Left ventricle myocardium inferior (tissue), 1 donor: ENCODE measurements at places on chromosomes 1 and 21.

- no peak for DNase-seq
Observed at GRCh38 chr1:236913371-236914037, 90.7 kb downstream of the MT1HL1 start.

DNA sequence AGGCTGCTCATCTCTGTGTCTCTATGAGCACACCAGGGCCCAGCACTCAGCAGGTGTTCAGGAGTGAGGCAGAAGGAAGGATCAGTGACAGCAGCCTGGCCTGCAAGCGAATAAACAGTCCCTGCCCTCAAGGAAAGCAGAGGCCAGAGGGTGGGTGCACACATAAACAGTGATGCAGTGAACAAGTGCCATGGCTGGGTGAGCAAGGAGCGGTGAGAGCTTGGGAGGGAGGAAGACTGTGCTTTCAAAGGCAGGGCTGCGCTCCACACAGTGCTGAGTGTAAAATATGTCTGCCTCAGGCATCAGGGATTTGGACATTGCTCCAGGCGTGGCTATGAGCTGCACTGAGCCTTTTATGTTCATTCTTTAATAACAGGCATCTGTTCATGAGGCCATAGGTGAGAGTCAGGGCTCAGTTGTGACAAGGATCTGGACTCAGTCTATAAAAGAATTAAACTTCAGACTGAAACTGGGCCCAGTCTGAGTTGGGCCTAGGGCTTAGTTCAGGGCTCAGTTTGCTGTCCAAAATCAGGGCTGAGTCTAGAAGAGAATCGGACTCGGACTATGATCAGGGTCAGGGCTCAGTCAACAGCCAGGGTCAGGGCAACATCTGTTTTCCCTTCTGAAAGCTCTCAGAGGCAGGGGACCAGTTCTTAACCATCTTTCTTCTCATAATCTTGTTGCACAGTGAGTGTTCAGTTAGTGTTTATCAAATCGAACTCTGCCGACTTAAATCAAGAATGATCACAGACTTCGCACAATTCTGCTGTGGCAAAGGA is 213.7 kb downstream of the FOXD2 start:
- no peak for DNase-seq

DNA sequence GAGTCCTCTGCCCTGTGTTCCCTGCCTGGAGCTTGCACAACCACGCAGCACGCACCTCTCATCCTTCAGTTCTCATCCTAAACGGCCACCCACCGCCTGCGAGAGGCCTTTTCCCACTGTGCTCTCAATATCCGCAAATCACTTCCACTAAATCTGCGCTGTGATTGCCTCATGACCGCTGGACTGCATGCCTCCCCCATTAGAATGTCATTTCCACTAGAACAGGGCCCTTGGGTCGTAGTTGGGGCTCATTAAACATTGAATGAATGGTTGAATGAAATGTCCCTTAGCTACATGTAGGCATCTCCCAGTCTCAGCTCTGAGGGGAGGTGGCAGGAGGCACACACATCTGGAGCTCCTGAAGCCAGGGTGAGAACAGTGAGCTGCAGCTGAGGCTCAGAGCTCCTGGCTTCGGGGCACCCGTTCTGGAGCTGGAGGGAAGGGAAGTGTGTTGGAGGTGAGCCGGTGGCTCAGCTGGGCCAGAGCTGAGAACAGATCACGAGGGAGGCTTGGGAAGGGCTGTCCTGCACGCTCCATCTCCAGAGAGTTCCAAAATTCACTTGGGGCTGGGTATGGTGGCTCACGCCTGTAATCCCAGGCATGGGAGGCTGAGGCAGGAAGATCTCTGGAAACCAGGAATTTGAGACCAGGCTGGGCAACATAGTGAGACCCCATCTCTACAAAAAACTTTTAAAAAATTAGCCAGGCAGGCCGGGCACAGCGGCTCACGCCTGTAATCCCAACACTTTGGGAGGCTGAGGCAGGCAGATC is 30.4 kb downstream of the TMEM201 start:
- no peak for DNase-seq

DNA sequence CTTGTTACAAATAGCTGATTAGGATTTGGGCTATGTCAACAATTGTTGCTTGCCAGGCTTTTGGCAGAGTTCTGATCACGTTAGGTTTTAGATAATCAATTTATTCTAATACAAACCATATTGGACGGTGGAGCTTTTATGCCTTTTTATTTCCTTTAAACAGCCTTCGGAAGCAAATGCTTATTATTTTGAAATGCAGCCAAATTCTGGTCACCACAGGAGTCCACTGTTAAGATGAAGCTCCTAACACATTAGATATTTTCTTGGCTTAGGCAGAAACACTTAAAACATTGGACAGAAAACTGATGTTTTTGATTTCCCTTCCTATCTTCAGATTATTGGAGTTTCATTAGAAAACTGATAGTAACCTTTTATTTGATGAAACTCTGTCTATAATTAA is 82.9 kb downstream of the CENPF start:
- no peak for DNase-seq

DNA sequence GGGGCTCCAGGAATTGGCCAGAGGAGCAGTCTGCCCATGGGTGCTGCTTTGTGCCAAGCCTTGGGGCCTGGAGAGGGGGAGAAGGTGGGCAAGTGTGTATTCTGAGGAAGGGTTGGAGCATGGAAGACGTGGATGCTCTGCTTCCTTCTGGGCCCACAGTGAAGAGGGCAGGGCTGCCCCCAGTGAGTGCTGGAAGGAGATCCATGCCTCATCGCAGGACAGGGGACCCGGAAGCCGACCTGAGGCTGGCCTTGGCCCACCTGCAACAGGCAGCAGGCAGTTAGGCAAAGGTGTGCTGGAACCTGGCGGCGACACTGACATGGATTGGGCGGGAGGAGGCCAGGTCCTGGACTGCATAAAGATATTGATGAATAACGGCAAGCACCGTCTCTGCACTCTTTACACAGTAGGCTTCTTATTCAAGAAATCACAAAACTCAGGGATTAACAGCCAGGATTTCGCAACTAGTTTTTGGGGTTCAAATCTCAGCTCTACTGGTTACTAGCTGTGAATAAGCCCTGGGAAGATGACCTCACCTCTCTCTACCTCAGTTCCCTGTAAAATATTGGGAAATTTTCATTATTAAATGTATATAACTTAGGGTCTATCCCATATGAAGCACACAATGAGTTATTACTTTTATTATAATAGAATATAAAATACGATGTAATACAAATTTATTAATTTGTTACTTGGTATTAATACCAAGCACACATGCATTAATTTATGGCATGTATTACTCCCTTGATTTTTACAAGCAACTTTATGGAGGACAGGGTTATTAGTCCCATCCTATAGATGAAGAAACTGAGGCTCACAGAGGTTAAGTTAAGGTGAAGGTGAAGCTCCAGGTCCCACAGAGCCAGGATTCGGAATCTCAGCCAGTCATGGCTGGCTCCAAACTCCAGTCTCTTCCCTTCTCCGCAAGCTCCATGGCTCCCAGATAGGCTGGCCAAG is 62.3 kb downstream of the DHRS3 start:
- peak; percentile 13 for DNase-seq

- DNase-seq: no peak
Observed at GRCh38 chr1:226798427-226799411, 59.6 kb upstream of the ITPKB start.

GRCh38 chr1:15583016-15583706 is 1.7 kb downstream of the AGMAT start:
- DNase-seq: no peak

DNA sequence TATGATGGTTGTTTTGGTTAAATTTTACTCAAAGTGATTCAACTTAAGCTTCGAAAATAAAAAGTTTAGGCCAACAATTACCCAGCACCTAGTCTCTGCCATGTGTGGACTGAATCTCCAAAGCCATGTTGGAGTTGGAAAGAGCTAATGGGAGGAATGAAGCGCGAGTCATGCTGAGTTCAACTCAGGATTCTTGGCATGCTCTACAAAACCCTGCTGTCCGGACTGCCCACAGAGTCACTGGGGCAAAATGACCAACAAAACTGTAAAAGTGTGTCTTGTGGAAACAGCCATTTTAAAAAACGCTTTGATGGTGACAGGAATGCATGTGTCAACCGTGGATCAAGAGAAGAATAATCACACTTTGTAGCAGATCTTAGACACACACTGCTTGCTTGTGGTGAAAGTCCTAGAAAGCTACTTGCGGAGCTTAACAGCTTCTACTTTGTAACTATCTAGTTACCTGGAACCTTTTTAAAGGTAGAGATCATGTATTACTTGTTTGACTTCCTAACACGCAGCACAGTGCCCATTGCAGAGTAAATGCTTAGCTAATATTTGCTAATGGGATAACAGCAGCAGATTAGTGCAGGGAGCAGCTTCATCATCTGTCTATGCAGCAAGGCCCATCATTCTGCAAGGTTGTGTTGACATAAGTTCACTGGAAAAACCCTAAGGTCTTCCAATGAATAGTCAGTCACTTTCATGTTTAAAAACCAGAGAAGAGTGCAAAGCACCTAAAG is 7.0 kb upstream of the GBP6 start:
- no peak for DNase-seq

DNA sequence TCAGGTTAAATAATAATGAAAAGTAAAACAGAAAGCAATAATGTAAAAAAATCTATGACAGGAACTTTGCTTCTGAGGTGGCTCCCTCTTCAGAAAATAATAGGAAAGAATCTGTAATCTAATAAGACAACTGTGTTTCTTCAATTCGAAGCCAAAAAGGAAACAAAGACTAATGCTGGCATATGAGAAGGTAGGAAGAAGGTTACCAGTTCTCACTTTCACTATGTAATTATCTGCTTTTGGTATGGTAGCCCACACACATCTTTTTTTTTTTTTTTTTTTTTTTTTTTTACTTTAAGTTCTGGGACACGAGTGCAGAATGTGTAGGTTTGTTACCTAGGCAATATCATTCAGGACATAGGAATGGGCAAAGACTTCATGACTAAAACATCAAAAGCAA is 47.1 kb downstream of the COP1 start:
- no peak for DNase-seq

DNA sequence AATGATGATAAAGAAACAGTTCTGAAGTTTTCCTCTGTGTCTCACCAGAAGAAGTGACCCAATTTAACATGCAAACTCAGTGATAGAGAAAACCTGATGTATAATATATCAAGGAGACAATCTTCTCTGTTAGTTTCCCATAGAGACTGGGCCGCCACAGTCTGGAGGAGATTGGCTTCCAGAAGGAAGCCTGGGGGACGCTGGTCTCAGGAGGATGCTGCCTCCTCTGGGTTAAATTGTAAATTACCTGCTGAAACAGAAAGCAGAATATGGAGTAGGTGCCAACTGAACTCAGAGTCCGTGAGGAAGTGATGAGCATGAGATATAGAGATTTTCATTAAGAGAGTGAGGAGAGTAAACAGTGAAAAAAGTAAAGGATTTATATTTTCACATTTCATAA is 15.8 kb downstream of the OR14I1 start:
- DNase-seq: no peak

GRCh38 chr1:205775717-205776056 is 405 bp upstream of the RAB29 start:
- DNase-seq: no peak

GRCh38 chr1:57711326-57711725 is 287.5 kb upstream of the DAB1 start:
- DNase-seq: no peak

DNA sequence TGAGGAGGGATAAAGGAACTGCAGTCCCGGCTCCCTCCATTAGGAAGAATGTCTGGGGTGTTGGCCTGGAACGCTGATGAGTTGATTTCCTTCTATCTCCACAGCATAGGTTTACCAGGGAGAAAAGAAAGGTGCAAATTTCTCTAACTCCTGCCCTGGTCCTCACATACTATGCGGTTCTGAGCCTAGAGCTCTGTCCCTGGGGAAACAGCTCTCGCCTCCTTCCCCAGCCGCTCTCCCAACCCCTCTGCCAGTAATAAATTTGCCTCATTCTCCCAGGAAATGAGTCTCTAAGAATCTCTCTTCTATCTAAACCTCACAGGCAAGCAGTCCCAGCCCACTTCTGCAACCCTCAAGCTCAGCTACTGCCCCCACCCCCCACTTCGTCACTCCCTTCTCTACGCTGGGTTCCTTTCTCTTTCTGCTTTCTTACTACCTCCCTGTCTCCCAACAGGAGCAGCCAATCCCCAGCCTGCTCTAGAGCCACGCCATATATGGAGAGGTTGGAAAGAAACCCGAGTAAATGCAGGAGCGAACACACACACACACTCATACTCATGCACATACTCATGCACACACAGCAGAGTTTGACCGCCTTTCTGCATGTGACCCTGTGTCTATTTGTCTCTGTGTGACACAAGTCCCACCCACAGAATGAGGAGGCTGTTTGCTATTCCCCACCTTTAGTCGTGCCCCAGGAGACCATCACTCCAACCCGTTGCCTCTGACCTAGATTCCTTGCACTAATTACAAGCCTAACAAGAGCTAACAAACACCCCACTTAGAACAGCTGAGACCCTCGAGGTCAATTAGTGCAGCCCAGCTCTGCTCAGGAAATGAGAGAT is 13.4 kb downstream of the PLEKHO1 start:
- DNase-seq: peak; percentile 83

DNA sequence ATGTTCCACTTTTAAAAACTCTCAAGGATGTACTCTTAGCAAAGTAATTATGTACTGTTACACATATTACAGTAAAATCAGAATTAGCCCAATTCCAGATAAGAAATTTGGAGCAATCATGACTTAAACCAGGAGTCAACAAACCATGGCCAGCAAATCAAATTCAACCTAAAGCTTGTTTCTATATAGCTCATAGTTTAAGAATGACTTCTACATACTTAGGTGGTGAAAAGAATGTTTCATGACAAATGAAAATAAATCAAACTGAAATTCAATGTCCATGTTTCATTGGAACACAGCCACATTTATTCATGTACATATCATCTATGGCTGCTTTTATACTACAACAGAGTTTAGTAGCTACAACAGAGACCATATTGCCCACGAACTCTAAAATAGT is 35.1 kb downstream of the FRRS1 start:
- DNase-seq: no peak

DNA sequence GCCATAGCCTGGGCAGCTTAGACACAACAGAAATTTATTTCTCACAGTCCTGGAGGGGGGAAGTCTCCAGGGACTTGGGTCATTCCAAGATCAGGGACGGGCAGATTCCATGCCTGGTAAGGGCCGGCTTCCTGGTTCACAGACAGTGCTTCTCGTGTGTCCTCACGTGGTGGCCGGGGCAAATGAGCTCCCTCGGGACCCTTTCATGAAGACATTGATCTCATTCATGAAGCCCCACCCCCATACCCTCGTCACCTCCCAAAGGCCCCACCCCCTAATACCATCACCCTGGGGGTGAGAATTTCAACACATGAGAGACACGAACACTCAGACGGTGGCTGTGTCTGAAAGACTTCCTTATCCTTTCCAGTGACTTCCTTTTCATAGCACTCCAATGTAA is 51.5 kb downstream of the ACOT7 start:
- no peak for DNase-seq
